ENCODE measurements at places on chromosomes 4 and X.

DNA sequence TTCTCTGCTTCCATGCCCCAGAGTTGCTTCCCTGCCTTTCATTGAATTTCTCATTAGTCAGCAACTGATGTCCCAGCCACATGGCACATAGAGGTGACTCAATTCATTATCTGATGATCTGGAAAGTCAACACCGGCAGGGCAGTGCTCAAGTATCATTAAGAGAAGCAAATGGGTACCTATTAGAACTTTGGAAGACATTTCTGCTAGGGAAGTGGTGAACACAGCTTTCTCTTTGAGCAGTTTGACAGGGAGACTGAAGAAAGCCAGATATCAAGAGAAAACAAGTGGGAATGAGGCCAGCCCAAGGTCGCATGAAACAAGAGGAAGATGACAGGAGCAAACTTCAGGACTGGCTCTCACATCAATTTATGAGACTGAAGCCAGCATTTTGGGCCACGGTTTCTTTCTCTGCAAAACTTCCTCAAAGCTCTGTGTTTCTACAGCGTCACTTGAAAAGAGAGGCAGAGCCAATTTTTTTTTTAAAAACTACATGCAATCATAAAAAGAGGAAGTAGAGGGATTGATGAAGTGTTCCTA lies 108.3 kb upstream of the RPS6KA3 start:
- DNase-seq = no peak

- DNase-seq = no peak
Measured at GRCh38 chr4:173426064-173426463, 27.1 kb upstream of the SCRG1 start.

- DNase-seq = no peak
Measured at GRCh38 chrX:118901991-118902390, 72.4 kb upstream of the LONRF3 start.

- DNase-seq = no peak
Measured at GRCh38 chr4:2063557-2064275, 4.6 kb downstream of the NAT8L start.

GRCh38 chr4:13627178-13627605 lies 333 bp downstream of the BOD1L1 start:
- peak; percentile 10 for DNase-seq

DNA sequence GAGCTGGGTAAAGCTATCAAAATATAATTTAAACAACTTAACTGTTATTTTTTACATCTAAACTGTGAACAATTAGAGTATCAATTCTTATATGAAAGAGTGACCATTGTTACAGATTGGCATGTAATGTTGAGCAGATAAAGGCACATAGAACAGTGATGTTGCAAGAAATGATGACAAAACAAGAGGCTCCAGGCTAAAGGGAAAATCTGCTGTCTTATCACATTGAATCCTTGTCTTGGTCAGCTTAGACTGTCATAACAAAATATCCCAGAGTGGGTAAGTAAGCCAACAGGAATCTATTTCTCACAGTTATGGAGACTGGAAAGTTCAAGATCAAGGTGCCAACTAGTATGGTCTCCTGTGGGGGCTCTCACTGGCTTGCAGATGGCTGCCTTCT lies 154.1 kb upstream of the PPP3CA start:
- no peak for DNase-seq

DNA sequence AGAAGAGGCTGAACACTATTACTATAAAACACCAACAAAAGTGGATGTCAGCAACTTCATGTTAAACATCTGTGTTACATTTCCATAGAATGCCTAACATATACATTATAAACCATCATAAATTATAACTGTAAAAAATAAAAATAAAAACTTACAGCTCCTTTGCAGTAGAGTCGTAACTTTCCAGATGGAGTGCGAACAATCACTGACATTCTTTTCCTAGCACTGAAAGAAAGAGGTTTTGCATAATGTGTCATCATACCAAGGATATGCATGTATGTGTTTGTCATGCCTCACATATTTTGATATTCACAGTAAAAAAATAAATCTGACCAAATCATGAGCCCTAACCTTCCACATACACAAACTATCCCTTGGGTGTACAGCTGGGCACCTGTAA lies 113.1 kb downstream of the ATP8A1 start:
- DNase-seq = no peak

DNA sequence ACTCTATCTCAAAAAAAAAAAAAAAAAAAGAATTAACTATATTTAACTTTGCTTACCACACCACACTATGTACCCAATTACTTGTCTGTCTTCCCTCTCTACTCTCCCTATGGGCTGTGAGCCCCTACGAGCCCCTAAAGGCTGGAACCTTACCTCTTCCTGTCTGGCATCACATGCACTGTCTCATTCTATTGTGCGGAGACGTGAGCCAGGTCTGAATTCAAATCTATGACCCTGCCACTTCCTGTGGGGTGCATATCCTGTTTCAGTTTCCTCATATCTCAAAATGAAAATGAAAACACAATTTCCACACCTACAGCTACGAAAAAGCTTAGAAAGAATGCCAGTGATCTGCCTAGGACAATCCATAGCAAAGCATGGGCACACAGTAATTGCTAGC lies 42.9 kb upstream of the HS3ST1 start:
- no peak for DNase-seq

DNA sequence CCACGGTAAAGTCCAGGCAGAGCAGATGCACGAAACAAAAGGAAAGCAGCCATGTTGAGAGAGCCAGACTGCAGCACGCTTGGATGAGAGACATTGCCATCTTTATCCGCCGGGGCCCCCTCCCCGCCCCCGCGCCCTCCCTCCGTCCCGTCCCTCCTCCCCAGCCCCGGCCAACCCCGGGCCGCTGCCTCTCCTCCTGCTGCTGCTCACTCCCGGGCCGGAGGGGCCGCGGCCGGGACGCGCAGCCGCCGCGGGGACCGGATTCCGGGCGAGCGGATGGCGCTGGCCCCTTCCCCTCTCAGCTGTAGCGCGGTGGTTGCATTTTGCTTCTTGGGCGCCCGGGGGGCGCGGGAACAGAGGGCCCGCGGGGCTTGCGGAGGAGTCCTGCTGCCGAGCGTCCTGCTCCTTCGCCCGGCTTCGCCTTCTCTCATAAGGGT lies 542 bp downstream of the RNF150 start:
- no peak for DNase-seq

Measured in hypothalamus (tissue), 51 donors.